ENCODE measurements at places on chromosomes 2 and 18. TPM values are rescaled to one million over a fixed set of nuclear protein-coding genes. Genes with fewer than 3 reads are reported as not detected.

- peaks cover 15% of the 10 kb centered on the region for H3K36me3 ChIP-seq
- no peak for DNase-seq
- no peak overlapping the region for H3K27ac ChIP-seq
- no peaks in the 10 kb centered on the region for H3K27me3 ChIP-seq
- peaks cover 43% of the 10 kb centered on the region for H3K4me1 ChIP-seq
Measured at GRCh38 chr18:79460481-79461300, 65.0 kb downstream of the NFATC1 start.

DNA sequence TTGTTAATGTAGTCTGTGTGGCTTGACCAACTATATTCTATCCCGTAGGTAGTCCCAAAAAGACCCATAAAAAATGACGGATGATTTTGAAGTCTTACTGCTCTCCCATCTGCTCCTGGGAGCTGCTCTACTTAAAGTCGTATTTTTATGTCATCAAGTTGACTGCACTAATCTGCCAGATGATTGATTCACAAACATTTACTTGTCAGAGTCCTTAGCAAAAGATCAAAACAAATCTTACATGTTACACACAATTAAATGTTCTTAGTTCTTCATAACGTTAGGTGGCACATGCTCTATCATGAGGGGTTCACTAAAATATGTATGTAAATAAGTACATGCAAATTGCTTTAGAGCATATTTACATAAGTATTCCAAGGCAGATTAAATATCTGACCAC, 498.3 kb upstream of the LRRTM4 start:
- H3K4me3 ChIP-seq: no peak overlapping the region
- no peaks in the 10 kb centered on the region for H3K27me3 ChIP-seq
- no peak for DNase-seq
- no peaks in the 10 kb centered on the region for H3K36me3 ChIP-seq
- H3K4me1 ChIP-seq: no peaks in the 10 kb centered on the region

DNA sequence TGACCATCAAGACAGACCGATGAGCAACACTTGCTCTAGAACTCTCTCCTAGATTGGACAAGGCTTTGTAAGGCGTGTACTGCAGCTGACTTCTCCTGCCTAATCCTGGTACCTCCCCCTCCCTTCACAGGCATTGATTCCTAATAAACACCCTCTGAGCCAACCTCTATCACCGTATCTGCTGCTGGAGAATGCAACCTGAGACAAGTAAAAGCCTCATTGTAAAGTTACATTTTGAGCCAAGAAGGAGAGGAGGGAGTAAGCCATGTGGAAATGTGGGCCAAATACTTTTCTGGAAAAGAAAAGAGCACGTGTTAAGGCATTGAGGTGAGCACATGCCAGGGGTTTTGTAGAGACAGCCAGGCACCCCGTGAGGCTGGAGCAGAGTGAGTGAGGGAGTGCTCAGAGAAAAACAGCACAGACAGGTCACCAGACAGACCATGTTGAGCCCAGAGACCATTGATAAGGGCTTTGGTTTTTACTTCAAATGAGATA, 2.6 kb upstream of the WDFY1 start:
- DNase-seq: no peak
- H3K27me3 ChIP-seq: no peaks in the 10 kb centered on the region
- no peak overlapping the region for H3K4me3 ChIP-seq
- no peaks in the 10 kb centered on the region for H3K36me3 ChIP-seq
- peaks cover 21% of the 10 kb centered on the region for H3K4me1 ChIP-seq

DNA sequence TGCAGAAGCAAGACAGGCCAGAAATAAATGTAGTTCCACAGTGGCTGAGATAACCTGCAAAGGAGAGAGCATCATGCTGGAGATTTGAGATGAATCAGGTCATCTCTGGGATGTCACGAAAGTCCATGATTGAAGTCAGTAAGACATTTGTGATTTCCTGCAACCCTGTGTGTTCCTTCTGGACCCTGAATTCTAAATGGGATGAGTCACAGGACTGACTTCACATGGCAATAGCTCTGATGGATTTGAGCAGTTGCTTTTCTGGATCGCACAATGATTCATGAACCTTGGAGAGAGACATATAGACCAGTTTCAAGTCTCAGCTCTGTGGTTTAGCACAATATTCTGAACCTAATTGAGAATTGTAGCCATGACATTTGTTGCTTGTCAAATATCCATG, 102.9 kb downstream of the TSN start:
- no peaks in the 10 kb centered on the region for H3K36me3 ChIP-seq
- no peaks in the 10 kb centered on the region for H3K4me1 ChIP-seq
- DNase-seq: no peak

Gene DSG1
- total RNA-seq: 4.7 TPM

Data from right atrium auricular region (tissue), 2 donors.